ENCODE measurements at places on chromosomes 11 and 22.

- DNase-seq: no peak
Observed at GRCh38 chr11:95911369-95911759, 12.5 kb downstream of the MTMR2 start.

DNA sequence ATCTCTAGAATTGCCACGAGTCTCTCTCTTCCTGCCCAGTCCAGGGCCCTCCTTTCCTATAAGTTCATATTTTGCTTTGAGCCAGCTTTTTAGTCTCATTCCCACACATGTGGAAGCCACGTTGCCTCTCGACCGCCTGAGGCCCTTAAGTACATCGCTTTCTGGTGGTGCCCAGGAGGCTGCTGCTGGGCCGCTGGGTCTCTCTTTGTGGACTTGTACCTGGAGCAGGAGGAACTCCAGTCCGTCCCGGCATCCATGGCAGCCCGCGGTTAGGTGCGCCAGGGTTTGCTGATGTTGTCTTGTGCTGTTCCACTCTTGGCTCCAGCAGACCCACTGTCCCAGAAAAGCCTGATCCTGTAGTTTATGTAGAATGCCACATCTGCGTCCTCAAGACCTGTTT, 41.0 kb downstream of the NAT10 start:
- DNase-seq: no peak

DNA sequence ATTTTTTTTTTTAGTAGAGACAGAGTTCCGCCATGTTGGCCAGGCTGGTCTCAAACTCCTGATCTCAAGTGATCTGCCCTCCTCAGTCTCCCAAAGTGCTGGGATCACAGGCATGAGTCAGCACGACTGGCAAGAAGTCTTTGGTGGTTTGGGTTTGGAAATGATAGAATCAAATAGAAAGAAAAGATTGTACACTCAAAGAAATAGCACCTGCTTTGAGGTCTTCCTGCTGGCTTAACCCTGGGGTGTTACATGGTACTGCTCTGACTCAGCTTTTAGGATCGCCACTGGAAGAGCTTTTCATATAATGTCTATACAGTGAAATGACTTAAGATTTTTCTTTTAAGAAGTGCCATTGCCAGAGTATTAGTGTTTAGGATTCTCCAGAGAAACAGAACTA, 50.2 kb downstream of the JAM3 start:
- no peak for DNase-seq

- no peak for DNase-seq
Observed at GRCh38 chr22:27713461-27713860, 88.1 kb downstream of the MN1 start.

DNA sequence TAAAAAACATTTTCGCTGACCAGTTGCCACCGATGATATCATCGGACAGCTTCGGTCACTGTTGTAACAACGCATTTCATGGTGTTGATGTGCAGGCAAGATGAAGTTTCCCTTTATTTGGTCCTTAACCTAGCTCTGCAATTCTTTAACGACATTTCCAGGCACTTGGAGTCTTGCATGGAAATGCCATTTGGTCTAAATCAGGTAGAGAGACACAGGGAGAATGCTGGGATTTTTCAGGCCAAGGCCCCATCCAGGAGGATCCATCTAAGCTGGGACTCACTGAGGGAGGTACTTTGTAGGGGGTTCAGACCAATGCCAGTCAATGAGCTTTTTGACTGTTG, 121.5 kb upstream of the RCN1 start:
- DNase-seq: no peak

GRCh38 chr11:104402812-104403521, 239.0 kb upstream of the PDGFD start:
- DNase-seq: no peak

DNA sequence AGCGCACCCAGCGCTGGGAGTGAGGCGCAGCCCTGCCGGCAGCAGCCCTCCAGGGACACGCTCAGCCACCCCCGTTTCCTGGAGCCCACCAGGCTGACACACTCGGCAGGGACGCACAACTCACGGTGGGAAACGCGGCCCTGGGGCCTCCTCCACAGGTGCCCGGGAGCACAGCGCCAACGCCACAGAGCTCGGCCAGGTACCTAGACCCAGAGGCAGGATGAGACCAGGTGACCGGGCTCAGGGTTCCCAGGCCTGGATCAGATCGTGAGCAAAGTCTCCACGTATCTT, 18.0 kb downstream of the TUBGCP6 start:
- DNase-seq: no peak

- no peak for DNase-seq
Observed at GRCh38 chr11:126307706-126308105, 3.8 kb downstream of the DCPS start.

DNA sequence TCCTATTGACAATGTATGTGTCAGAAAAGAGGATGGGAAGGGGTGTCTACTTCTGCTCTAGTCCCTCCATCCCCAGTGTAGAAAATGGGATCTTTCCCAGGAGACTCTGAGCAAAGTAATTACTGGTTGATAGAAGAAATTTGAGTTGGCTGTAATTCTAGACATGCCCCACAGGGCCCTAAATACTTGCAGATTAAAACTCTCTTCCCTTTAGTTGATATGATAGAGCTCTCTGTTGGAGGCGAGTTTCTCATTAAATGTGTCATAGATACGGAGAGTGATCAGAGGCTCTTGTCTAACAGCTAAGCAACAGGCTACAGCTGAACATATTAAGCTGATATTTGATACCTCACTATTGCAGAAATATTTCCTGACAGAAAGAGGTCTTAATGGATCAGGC, 32.9 kb downstream of the OR52E1 start:
- DNase-seq: no peak

- no peak for DNase-seq
Observed at GRCh38 chr22:20953668-20954500, 13.2 kb upstream of the AIFM3 start.

GRCh38 chr11:78810559-78811009, 235.9 kb upstream of the NARS2 start:
- no peak for DNase-seq

DNA sequence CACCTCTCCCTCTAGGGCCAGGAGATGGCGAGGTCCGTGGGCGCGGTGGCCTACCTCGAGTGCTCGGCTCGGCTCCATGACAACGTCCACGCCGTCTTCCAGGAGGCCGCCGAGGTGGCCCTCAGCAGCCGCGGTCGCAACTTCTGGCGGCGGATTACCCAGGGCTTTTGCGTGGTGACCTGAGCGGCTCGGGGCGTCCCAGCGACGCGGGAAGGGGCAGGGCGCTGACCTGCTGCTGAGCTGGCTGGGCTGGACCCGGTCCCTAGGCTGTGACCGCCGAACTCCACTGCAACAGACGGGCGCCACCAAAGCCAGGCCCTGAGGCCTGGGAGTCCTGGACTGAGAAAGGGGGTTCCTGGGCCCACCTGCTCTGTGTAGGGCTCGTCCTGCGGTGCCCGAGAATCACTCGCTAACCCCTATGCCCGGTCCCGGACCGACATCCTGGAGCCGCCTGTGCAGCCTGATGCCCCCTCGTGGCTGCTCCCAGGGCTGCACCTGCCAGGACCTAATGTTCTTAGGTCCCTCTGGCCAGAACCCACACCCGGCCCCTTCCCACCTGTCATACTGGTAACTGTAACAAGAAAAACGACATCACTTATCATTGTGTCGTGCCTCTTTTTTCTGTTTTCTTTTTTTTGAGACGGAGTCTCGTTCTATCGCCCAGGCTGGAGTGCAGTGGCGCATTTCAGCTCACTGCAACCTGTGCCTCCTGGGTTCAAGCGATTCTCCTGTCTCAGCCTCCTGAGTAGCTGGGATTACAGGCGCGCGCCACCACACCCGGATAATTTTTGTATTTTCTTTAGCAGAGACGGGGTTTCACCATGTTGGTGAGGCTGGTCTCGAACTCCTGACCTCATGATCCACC, 15.0 kb downstream of the RHOD start:
- peak; percentile 42 for DNase-seq

DNA sequence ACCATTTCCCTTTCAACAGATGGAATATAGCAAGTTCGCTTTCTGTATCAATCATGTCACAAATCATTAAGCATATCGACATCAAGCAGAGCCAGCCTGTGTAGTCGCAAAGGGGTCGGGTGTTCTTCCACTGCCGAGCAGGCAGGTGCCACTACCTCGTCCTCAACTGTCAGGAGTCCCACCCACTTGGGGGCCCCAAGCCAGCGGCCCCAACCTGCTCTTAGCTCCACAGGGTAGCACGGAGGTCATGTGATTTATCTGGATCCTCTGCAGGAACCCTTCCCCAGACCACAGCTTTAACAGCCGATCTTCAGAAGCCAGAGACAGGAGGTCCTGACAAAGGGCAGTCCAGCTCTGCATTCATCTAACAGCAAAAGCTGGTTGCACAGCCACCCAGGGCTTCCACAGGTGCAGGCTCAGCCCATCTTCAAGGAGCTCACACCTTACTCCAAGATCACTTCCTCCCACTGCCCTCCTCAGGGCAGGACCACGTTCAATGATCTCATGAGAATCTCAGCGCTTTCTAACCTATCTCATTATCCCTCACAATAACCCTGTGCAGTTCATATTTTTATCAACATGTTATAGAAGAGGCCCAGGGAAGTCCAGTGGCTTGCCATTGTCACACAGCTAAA, 110.2 kb downstream of the TRIM29 start:
- no peak for DNase-seq

GRCh38 chr22:34534101-34534500, 531.9 kb upstream of the ISX start:
- DNase-seq: no peak

DNA sequence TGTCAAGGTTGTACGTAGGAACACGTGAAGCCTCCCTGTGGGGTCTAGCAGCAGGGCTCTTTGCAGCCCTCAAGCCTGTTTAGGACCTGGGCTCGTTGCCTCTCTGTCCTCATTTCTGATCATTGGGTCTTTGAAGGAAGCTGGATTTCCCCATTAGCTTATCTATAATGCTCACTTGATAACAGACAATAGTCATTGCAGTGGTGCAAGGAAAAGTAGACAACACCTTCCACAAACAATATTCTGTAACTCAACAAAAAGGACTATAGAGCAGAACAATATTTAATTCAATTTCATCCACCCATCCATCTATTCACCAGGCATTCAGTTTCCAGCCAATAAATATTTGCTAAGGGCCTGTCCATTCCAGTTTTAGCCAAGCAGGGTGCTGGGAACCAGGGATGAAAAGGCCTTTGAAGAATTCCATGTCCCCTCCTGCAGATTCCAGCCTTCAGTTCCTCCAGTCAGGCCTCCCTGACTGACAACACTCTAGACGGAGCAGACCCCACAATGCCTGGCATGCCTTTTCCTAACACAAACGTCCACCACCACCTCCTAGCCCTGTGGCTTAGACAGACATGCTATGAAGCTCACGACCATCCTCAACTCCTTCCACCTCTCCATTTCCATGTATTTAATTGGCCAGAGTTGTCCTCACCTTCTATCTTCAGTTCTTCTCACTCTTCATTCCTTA, 12.7 kb upstream of the POLD3 start:
- DNase-seq: no peak

GRCh38 chr11:113540416-113541330, 65.5 kb upstream of the DRD2 start:
- DNase-seq: no peak

- no peak for DNase-seq
Observed at GRCh38 chr11:68099474-68100405, 21.4 kb downstream of the CHKA start.

DNA sequence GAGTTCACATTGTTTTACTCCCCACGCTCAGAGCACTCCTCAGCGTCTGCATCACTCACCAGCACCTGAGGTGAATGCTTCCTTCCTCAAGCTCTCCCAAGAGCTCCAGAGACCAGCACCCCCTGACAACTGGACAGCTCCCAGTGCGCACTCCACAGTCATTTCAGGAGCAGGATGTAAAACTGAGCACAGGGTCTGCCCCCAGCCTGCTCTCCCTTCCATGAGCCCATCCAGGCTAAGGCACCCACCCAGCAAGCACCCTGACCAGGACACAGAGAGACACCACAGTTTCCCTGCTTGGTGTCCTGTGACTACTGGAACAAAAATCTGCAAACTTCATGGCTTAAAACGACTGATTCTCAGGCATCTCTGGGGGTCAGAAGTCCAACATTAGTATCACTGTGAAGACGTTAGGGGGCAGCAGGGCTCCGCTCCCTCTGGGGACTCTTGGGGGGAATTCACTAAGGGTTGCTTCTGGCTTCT, 3.3 kb downstream of the SCGB1D2 start:
- no peak for DNase-seq

DNA sequence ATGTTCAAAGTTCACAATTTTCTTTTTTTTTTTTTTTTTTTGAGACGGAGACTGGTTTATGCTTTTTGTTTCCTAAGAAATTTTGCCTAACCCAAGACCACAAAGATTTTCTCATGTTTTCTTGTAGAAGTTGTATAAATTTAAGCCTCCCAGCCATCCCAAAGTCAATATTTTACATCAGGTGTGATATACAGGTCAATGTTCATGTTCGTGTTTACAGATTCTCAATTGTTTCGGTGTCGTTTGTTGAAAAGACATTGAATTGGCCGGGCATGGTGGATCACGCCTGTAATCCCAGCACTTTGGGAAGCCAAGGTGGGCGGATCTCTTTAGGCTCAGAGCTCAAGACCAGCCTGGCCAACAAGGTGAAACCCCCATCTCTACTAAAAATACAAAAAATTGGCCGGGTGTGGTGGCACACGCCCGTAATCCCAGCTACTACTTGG, 15.4 kb downstream of the FRMD8 start:
- DNase-seq: no peak

DNA sequence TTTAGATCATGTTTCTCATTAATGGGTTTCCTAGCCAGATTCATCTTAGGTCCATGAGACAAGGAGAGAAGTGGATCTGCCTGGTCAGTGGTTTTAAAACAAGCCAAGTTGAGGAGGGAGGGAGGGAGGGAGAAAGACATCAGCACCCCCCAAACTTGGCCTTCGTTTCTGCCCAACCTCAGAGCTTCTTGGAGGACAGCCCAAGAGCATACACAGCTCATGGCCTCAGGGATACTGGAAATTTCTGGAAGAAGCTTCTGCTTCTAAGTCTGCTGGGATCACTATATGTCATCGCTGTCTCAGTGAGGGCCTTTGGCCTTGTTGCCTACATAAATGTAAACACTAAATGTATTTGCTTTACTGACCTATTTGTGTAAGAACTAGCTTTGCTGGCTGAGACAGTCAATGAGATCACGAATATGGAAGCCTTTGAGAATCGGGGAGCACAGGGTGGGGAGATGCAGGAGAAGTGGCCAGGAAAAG, 375.1 kb downstream of the BUD13 start:
- DNase-seq: no peak

Data from stimulated activated CD8-positive, alpha-beta memory T cell treated with anti-CD3 and anti-CD28 coated beads, Interleukin-4, amount 100 ng/mL, for 4 hours (primary cell).